PC-3 (cell line): ENCODE measurements at places on chromosomes 3 and 15. TPM values are rescaled to one million over a fixed set of nuclear protein-coding genes. Genes with fewer than 3 reads are reported as not detected.
A peak's percentile ranks its signal among the peaks of the same experiment; 100 is the strongest.

GRCh38 chr3:140950863-140951262 lies 9.2 kb downstream of the SLC25A36 start:
- H3K4me3 ChIP-seq: no peak overlapping the region
- no peak overlapping the region for H3K27ac ChIP-seq
- no peaks in the 10 kb centered on the region for H3K36me3 ChIP-seq
- no peaks in the 10 kb centered on the region for H3K27me3 ChIP-seq
- no peak for DNase-seq
- H3K4me1 ChIP-seq: peaks cover 21% of the 10 kb centered on the region

DNA sequence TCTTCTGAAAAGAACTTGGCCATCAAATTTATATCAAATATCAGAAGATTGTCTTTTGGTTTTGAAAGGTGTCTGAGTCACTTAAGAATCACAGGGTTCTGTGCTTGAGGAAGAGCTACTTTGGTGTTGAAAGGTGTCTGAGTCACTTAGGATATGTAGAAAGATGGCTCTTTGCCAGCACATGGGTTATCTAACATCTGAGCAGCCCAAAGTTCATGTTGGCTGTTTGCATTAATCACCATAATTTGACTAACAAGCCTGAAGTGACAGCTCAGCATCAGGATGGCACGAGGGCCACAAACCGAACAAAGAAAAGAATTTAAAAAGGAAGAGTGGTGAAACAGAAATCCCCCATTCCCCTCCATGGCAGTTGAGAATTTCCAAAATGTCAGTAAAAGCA lies 190.5 kb upstream of the CMC1 start:
- H3K27me3 ChIP-seq: no peaks in the 10 kb centered on the region
- peak overlapping the region; percentile 58 for H3K27ac ChIP-seq
- no peak overlapping the region for H3K4me3 ChIP-seq
- no peaks in the 10 kb centered on the region for H3K36me3 ChIP-seq

DNA sequence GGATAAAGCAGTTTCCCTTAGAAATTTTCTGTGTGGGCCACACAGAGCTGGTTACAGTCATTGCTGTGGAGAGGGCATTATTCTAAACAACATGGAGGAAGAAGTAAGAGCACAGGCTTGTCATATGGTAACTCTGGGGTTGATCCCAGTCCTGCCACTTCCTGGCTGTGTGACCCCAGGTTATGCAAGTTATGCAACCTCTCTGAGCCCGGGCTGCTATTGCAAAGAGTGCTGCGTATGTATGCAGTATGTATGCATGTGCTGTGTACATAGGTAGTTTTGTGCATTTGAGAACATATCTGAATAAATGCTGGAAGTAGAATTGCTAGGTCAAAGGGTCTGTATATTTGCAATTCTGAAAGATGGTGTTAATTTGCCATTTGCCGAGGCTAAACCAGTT lies 9.2 kb downstream of the SPSB4 start:
- no peak for DNase-seq
- peaks cover 46% of the 10 kb centered on the region for H3K27me3 ChIP-seq
- H3K4me1 ChIP-seq: no peaks in the 10 kb centered on the region
- H3K27ac ChIP-seq: no peak overlapping the region
- no peak overlapping the region for H3K4me3 ChIP-seq

DNA sequence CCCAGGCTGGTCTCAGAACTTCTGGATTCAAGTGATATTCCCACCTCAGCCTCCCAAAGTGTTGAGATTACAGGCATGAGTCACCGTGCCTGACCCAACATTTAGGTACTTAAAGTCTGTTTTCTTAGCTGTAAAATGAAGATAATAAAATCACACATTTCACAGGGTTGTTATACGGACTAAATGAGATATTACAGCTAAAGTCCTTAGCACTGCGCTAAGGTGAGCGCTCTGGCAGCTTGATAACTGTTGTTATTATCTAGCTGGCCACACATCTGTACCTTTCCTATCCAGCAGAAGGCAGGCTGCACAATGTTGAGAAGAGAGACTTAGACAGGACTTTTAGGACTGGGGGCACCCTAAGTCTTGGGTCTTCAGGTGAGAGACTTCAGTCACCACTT lies 2.7 kb upstream of the LIPH start:
- H3K4me1 ChIP-seq: peaks cover 44% of the 10 kb centered on the region
- no peaks in the 10 kb centered on the region for H3K36me3 ChIP-seq
- no peak overlapping the region for H3K27ac ChIP-seq
- no peak overlapping the region for H3K4me3 ChIP-seq

GRCh38 chr15:69446953-69447352 lies 5.7 kb upstream of the RPLP1 start:
- no peak for DNase-seq
- peaks cover 2% of the 10 kb centered on the region; the same call in 1 of the 2 replicates for H3K4me1 ChIP-seq
- no peak overlapping the region for H3K27ac ChIP-seq
- no peak overlapping the region for H3K4me3 ChIP-seq
- H3K27me3 ChIP-seq: no peaks in the 10 kb centered on the region

DNA sequence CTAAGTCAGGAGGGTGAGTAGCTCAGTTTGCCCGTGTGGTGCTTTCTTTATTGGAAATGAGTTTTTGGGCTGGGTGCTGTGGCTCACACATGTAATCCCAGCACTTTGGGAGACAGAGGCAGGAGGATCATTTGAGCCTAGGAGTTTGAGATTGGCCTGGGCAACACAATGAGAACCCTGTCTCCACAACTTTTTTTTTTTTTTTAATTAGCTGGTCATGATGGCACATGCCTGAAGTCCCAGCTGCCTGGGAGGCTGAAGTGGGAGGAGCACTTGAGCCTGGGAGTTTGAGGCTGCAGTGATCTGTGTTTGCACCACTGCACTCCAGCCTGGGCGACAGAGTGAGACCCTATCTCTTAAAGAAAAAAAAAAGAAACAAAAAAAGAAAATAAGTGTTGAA lies 174.9 kb downstream of the NSMCE3 start:
- DNase-seq: no peak
- no peak overlapping the region for H3K4me3 ChIP-seq
- H3K27me3 ChIP-seq: no peaks in the 10 kb centered on the region

DNA sequence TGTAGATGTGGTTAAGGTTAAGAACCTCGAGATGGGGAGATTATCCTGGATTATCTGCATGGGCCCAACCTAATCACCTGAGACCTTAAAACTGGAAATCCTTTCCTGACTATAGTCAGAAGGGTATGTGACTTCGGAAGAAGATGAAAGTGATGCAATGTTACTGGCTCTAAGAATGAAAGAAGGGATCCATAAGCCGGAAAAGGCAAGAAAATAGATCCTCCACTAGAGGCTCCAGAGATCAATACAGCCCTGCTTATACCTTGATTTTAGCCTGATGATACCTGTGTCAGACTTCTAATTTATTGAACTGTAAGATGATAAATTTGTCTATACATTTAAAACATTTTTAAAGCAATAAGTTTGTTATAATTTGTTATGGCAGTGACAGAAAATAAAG lies 21.5 kb upstream of the GASK1A start:
- no peak overlapping the region for H3K4me3 ChIP-seq
- H3K27me3 ChIP-seq: no peaks in the 10 kb centered on the region

DNA sequence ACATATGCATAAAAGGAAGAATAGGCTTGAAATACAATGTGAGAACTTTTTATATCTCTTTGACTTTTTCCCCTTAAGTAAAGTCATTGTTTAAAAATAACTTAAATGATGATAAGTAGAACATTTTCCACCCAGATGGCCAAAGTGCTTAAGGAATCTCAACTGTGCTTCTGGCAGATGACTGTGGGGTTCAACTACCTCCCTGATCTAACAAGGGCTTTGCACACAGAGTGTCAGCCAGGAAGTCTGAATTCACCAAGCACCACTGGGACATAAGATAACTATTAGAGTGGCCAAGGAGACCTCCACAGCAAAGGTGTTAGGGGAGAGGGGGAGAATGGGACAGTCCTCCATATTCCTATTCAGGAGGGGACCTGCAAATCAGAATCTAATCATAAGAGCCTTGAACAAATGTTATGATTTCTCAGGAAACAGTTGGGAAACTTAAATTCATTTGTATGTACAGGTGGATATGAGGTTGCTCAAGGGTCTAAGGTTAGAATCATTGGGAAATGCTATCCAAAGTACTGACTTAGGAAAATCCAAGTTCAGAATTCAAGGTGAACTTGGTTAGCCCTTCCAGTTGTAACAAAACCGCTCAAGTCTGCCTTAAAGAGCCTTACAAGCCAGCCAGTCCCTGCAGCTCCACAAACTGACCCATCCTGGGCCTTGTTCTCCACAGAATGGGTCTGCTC lies at the start of gene FETUB:
Gene FETUB (plus strand): TSS at position 622 of the 695 bp plus-strand sequence. CDS start 62 bp downstream, at position 684.
- DNase-seq: no peak
- no peak within 1 kb of the TSS for H3K4me3 ChIP-seq
- H3K27me3 ChIP-seq: no peaks in the 10 kb centered on the region
- H3K4me1 ChIP-seq: peaks cover 15% of the 10 kb centered on the region
- no peaks in the 10 kb centered on the region for H3K36me3 ChIP-seq

Gene GAP43
- not detected in 2 replicates for total RNA-seq

Gene CCR8
- total RNA-seq: not detected in 2 replicates

- no peak overlapping the region for H3K4me3 ChIP-seq
- H3K4me1 ChIP-seq: no peaks in the 10 kb centered on the region
- DNase-seq: peak; percentile 3
- H3K27ac ChIP-seq: no peak overlapping the region
- no peaks in the 10 kb centered on the region for H3K36me3 ChIP-seq
These were observed 136.4 kb downstream of the LIPC start for GRCh38 chr15:58568157-58568571.

- H3K27me3 ChIP-seq: no peaks in the 10 kb centered on the region
- peaks cover 12% of the 10 kb centered on the region for H3K36me3 ChIP-seq
- no peak overlapping the region for H3K27ac ChIP-seq
- peaks cover 21% of the 10 kb centered on the region for H3K4me1 ChIP-seq
- DNase-seq: no peak
These were observed 1.4 kb downstream of the XXYLT1 start for GRCh38 chr3:195269375-195270078.

- no peak for DNase-seq
- H3K4me3 ChIP-seq: no peak overlapping the region
- H3K4me1 ChIP-seq: peaks cover 6% of the 10 kb centered on the region; the same call in 1 of the 2 replicates
- H3K27ac ChIP-seq: no peak overlapping the region
These were observed 54.9 kb downstream of the ANP32A start for GRCh38 chr15:68765602-68766368.

DNA sequence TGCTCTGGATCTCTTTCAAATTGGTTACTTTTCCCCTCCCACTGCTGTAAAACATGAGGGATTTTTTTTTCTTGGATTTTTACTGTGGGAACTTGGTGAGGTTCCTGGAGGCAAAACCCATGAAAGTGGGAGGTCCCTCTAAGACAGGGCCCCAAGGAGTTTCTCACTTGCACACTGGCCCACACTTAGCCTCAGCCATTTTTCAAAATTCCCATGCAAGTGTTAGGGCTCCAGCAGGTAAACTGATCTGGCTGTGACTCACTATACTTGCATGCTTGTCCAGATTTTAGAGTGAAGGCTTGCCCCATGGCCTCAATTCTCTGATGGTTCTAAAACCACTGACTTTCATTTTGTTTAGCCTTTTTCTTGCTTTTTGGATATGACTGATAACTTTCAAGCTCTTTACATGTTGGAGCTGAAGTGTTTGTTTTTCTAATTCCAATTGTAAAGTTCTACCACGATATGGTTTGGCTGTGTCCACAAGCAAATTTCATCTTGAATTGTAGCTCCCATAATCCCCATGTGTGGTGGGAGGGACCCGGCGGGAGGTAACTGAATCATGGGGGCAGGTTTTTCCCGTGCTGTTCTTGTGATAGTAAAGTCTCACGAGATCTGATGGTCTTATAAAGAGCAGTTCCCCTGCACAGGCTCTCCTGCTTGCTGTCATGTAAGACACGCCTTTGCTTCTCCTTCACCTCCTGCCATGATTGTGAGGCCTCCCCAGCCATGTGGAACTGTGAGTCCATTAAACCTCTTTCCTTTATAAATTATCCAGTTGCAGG lies 37.7 kb downstream of the MCCC1 start:
- DNase-seq: peak; percentile 41
- no peak overlapping the region for H3K4me3 ChIP-seq
- H3K27ac ChIP-seq: no peak overlapping the region

Gene ITIH1
- not detected in 2 replicates for total RNA-seq

GRCh38 chr3:112646623-112647022 lies 5.7 kb upstream of the CCDC80 start:
- peak overlapping the region; percentile 60 for H3K27ac ChIP-seq
- peaks cover 73% of the 10 kb centered on the region for H3K4me1 ChIP-seq
- peak overlapping the region; percentile 42 for H3K4me3 ChIP-seq
- DNase-seq: peak; percentile 86
- no peaks in the 10 kb centered on the region for H3K36me3 ChIP-seq

Gene FBLN2
- 0.11 and 2.1 TPM in 2 replicates for total RNA-seq

Gene IL17RB
- total RNA-seq: 2.3 TPM in 2 replicates

Gene GOLGA6L25
- not detected in 2 replicates for total RNA-seq

DNA sequence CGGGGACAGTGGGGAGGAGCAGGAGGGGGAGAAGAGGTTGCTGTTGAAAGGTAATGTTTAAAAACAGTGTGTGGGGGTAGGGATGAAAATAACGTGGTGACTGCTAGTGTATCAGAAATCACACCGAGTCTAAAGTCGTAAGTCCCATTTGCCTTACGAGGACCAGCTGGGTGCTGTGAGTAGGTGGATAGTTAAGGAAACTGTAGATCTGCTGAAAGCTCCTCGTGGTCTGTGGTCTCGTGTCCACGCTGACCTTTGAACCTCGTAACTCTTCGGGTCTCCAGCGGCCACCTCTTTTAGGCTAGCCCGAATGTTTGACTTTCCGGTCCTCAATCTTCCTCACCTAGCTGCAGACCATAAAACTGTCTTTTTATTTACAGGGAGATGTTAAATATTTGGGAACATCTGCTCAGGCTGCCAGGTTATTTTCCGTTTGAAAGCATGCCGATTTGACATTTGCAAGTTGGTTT lies 29.3 kb upstream of the ST3GAL6 start:
- peak overlapping the region; percentile 96 for H3K4me3 ChIP-seq
- H3K27me3 ChIP-seq: no peaks in the 10 kb centered on the region
- no peaks in the 10 kb centered on the region for H3K36me3 ChIP-seq
- peaks cover 48% of the 10 kb centered on the region for H3K4me1 ChIP-seq
- H3K27ac ChIP-seq: no peak overlapping the region

Gene TRANK1
- 0.58 and 2.4 TPM in 2 replicates for total RNA-seq

GRCh38 chr3:40821315-40821714 lies 296.6 kb downstream of the ZNF621 start:
- DNase-seq: no peak
- H3K27me3 ChIP-seq: peaks cover 22% of the 10 kb centered on the region
- no peaks in the 10 kb centered on the region for H3K36me3 ChIP-seq
- no peak overlapping the region for H3K27ac ChIP-seq
- H3K4me3 ChIP-seq: no peak overlapping the region
- H3K4me1 ChIP-seq: no peaks in the 10 kb centered on the region

Gene TRNT1
- 26.2 and 33.2 TPM in 2 replicates for total RNA-seq

- H3K36me3 ChIP-seq: no peaks in the 10 kb centered on the region
- no peak overlapping the region for H3K27ac ChIP-seq
- H3K4me3 ChIP-seq: no peak overlapping the region
These were observed 103.7 kb downstream of the MYO5A start for GRCh38 chr15:52424856-52425431.

- no peak overlapping the region for H3K4me3 ChIP-seq
- no peaks in the 10 kb centered on the region for H3K4me1 ChIP-seq
- H3K36me3 ChIP-seq: no peaks in the 10 kb centered on the region
- H3K27ac ChIP-seq: no peak overlapping the region
These were observed 192.0 kb downstream of the ATP10A start for GRCh38 chr15:25671132-25671531.

Gene ZNF445
- 7.7 and 8.2 TPM in 2 replicates for total RNA-seq
